Adipocyte (in vitro differentiated cells): ENCODE measurements at places on chromosomes 11 and 22.

GRCh38 chr11:121336279-121336937 lies 43.8 kb downstream of the SC5D start:
- no peak for DNase-seq

GRCh38 chr22:27624042-27624441 lies 177.5 kb downstream of the MN1 start:
- DNase-seq: no peak

DNA sequence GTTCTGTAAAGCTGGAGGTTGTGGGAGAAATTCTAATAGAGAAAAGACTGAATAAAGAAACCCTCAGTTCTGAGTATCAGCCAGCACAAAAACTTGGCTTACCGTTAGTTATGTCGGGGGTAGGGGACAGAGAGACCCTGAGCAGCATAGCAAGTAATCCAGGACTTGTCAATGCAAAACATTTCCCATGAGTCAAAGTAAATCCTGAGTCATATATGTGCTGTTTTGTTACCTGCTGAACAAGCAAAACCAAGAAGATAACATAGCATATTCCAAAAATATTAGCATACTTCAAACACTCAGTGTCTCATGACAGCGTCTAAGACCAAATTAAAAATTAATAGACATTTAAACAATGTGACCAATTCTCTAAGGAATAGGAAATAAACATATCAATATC lies 75.1 kb upstream of the LUZP2 start:
- DNase-seq: no peak

GRCh38 chr11:86781546-86781945 lies 18.8 kb upstream of the PRSS23 start:
- no peak for DNase-seq

DNA sequence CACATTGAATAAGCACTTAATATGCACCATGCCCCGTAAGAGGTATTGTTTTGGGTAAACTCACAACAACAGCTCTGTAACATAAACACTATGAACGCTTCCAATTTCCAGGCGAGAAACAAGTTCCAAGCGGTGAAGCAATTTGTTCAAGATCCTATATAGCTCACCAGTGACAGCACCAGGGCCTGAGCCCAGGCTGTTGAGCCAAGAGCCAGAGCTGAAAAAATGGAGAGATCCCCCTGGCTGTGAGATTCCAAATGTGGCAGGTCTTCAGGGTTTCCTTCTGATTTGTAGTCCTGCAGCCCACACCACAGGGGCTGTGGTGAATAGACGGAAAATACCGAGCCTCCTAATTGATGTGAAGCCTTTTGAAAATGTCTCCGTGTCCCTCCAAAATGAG lies 268.0 kb upstream of the KIRREL3 start:
- no peak for DNase-seq

GRCh38 chr11:35344681-35345574 lies 74.4 kb downstream of the SLC1A2 start:
- no peak for DNase-seq

DNA sequence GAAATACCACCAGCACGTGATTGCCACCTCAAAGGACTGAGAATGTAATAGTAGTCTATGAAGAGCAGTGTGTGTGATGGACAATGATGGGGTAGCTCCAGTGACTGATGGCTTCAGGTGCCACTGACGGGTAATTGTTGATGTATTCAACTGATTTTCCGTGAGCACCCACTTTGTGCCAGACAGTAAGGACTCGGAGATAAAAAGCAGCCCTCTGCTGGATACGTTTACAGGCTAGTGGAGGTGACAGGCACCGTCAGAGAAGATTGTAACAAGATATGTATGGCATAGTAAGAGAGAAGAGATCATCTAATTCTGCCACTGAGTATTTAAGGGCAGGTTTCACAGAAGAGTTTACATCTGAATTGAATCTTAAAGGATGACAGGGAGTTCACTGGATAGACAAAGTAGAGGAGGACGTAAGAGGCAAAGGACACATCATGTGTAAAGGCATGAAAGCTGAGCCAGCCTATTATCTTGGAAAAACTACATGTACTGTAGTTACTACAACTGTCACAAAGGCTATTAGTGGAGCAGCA lies 1.1 kb upstream of the ENTHD1 start:
- DNase-seq: no peak
